ENCODE measurements at places on chromosomes 11 and 22.
A peak's percentile ranks its signal among the peaks of the same experiment; 100 is the strongest.

- no peak for DNase-seq
Measured at GRCh38 chr11:122344215-122344614, 228.2 kb upstream of the BLID start.

GRCh38 chr11:132802947-132803346 lies 729.4 kb downstream of the OPCML start:
- DNase-seq: no peak

DNA sequence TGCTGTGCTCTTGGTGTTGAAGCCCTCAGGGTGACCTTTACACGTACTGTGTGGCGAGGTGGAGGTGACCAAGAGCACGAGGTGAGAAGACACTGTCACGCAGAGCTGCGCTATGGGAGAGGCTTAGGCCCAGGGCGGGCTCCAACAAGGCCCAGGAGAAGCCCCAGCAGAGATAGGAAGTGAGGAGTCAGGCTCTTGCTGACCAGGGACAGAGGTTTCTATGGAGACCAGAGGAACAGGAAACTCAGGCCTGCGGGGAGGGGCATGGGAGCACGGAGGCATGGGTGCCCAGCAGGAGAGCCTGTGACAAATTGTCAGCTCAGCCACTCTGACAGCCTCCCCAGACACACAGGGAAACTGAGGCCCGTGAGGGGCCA lies 15.8 kb downstream of the DGKZ start:
- peak; percentile 43 for DNase-seq

DNA sequence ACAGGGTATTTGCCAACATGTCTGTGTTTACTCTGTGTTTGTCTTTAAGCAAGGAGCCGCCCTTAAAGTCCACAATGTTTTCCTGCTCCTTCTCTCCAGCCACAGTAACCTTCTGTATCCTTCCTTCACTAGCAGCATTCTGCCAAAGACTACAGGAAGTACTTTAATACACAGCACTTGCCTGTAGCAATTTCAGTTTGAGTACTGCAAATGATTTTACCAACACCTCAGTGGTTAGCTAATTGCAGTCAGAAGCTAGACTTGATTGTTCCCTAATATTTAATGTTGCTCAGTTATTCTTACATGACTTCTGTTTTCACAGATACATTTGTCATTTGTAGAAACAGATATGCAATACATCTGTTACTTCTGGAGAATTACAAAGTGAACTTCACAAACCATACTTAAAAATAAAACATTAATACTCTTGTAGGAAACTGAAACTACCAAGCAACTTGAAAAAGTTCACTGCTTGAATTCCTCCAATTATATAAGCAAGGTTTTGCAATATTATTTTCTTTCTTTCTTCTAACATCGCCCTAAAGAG lies 69.1 kb downstream of the FCHSD2 start:
- DNase-seq: peak; percentile 60

DNA sequence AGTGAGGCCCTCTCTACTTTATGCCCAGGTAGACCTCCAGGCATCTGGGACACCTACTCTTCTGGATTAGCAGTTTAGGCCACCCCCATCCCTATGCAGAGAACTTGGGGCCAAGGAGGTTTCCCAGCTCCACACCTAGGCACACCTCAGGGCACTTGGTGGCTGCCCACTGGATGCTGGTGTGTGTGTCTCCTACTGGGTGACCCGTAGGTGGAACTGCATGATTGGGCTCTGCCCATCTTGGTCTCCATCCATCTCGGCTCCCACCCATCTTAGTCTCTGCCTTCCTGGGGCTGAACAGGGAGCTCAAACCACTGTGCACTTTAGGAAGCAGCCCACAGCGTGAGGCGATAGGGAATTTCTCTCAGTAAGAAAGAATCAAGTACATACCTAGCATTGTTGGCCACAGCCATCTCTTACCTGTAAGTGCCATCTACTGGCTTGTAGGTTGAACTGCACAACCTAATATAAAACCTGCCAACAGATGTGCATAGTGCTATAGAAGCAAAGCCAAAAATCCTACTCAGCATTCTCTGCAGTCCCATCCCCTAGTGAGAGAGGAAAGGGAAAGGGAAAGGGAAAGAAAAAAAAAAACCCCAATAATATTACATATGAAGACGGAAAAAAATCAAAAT lies 61.6 kb upstream of the PTPN5 start:
- DNase-seq: peak; percentile 1

DNA sequence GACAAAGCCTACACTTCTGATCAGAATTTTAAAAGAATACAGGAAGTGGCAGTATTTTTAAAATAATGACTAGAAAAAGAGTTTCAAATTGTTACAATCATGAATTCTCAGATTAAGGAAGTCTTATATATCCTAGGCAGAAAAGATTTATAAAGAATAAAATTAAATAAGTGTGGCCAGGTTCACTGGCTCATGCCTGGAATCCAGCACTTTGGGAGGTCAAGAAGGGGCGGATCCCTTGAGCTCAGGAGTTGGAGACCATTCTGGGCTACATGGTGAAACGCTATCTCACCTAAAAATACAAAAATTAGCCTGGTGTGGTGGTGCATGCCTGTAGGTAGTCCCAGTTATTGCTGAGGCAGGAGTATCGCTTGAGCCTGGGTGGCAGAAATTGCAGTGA lies 24.1 kb downstream of the XKR3 start:
- DNase-seq: no peak

- DNase-seq: no peak
Measured at GRCh38 chr22:49404576-49405241, 423.0 kb downstream of the BRD1 start.

- DNase-seq: peak; percentile 95
Measured at GRCh38 chr22:41543854-41544670, at the start of gene POLR3H. TSS of gene POLR3H (minus strand) at chr22:41544470. CDS start at chr22:41544101, 369 bp downstream.

DNA sequence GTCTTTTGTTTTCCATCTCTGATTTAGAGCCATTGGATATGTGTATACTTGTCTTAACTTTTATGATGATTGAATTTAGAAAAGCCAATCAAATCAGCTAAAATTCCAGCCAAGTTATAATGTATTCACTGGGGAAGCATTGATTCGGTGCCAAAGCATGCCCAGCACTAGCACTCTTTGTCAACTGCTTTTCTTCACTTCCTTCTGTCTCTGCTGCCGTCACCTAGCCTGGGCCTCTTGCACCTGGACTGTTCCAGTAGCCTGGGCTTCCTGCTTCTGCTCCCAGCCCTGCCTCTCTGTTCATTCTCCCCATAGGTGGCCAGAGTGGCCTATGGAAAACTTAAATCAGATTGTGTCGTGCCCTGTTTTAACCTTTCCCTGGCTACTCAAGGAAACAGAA lies 80.7 kb downstream of the NAV2 start:
- DNase-seq: no peak

- DNase-seq: no peak
Measured at GRCh38 chr11:130323452-130324450, 9.0 kb upstream of the ZBTB44 start.

GRCh38 chr11:116715383-116715782 lies 57.4 kb downstream of the BUD13 start:
- DNase-seq: no peak

DNA sequence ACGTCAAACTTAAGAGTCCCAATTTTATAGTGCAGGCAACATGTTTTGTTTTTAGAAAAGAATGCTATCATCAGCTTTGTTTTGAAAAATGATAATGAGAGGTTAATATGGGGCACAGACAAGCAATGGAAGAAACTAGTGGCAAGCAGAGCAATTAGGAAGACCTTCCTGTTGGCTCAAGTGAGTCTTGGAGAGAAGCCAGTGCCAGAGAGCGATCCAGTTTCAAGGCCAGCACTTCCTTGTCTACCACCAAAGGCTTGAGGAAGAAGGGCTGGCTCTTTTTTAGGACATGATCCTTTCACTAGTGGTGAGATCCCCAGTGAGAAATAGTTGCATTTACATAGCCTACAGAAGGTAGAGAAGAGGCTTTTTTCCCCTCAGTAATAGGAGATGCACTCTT lies 1340.7 kb downstream of the LRRC4C start:
- DNase-seq: no peak

- DNase-seq: no peak
Measured at GRCh38 chr11:7281079-7281478, 29.4 kb downstream of the SYT9 start.

- DNase-seq: no peak
Measured at GRCh38 chr22:22380098-22381030, 128.2 kb downstream of the ZNF280B start.

DNA sequence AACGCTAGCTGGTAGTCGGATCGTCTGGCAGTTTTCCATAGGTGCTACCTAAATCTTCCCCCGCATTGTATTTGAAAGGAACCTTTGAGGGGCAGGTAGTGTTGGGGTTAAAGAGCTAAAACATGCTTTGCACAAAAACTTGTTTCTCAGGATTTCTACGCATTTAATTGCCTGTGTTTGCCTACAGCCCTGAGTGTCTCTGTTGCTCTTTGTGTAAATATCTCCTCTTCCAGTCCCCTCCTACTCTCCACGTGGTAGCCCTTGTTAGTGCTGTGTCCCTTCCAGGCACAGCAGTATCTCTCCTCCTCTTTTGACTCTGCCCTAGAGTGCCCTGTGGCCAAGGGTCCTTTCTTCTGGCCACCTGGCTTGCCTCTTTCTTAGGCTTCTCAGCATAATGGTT lies 81.7 kb downstream of the BARX2 start:
- no peak for DNase-seq

DNA sequence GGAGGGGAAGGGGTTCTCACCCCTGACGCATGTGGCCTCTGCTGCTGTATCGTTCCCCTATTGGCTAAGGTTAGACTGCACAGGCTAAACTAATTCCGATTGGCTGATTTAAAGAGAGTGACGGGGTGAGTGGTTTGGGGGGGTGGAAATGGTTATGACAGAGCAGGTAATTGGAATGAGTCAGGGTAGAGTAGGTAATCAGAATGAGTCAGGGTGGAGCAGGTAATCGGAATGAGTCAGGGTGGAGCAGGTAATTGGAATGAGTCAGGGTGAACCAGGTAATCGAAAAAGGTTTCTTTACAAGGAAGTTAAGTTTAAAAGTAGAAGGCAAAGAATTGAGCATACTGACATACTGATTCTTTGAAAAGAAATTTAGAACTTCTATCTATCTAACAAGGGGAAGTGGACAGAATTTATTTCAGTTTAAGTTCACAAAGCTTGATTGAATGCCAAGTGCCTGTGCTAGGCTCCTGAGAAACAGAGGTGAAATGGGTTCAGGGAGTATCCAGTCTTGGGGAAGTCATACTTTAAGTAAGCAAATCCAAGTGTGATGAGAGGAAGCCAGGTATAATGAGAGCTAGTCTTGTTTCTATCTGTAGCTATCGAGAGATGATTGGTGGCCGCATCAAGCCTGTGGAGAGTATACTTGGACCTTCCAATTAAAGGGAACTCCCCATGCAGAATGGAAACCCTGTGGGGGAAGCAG lies 58.0 kb downstream of the C11orf91 start:
- no peak for DNase-seq

DNA sequence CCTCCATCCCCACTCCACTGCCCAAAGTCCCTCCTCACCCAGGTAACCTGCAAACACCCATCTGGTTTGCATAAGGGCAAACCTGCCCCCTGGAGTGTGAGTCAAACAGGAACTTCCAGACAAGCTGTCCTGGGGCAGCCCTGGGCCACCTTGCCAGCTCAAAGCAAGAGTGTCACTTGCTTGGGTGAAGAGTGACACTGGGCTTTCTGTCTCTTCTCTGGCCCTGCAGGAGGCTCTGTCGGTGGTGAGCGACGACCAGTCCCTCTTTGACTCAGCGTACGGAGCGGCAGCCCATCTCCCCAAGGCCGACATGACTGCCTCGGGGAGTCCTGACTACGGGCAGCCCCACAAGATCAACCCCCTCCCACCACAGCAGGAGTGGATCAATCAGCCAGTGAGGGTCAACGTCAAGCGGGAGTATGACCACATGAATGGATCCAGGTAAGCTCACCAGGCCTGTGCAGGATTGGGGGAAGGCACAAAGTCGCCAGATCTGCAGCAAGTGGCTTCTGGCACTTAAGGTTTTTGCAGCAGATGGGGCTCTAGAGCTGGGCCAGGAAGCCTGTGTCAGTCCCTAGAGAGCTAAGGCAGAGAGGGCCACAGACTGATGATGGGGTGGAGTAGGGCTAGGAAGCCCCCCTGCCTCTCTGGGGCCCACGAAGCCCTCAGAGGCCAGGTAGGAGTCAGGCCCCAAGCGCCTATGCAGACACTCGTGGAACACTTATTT lies 64.2 kb downstream of the FLI1 start:
- no peak for DNase-seq

DNA sequence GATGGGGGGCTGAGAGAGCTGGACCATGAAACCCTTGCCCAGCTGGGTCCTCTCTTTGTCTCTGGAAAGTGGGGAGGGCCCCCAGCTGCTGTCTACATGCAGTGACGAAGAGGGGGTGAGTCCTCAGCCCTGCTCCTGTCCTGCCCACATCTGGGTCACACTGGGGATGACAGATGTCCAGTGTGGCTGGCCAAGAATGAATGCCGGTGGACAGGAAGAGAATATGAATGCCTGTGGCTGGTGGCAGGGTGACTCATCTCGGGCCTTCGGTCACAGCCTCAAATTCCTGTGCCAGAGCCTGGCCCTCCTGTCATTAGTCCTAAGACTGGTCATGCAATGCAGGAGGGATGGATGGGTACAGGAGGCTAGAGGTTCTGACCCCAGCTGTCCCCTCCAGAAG lies 2.2 kb upstream of the PNPLA3 start:
- no peak for DNase-seq

- no peak for DNase-seq
Measured at GRCh38 chr11:78147807-78148206, 8.4 kb upstream of the ALG8 start.

- no peak for DNase-seq
Measured at GRCh38 chr22:48345631-48346030, 1482.0 kb downstream of the BRD1 start.

DNA sequence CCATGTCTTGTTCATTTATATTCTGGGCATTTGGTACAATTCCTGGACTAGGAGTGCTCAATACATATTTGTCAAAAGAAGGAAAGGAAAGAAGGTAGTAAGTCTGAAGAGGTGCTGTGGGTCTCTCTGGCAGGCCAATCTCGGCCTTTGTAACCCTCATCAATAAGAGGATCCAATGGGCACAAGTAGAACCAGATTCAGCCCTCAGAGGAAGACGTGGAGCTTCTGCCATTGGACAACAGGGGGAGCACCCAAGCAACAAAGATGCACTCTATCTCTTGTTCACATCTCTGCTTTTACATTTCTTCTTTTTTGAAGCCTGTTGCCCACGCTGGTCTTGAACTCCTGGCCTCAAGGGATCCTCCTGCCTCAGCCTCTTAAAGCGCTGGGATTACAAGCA lies 2.2 kb upstream of the VPS11 start:
- peak; percentile 64 for DNase-seq

- peak; percentile 17 for DNase-seq
Measured at GRCh38 chr11:47376107-47376524, 2.2 kb downstream of the SPI1 start.

DNA sequence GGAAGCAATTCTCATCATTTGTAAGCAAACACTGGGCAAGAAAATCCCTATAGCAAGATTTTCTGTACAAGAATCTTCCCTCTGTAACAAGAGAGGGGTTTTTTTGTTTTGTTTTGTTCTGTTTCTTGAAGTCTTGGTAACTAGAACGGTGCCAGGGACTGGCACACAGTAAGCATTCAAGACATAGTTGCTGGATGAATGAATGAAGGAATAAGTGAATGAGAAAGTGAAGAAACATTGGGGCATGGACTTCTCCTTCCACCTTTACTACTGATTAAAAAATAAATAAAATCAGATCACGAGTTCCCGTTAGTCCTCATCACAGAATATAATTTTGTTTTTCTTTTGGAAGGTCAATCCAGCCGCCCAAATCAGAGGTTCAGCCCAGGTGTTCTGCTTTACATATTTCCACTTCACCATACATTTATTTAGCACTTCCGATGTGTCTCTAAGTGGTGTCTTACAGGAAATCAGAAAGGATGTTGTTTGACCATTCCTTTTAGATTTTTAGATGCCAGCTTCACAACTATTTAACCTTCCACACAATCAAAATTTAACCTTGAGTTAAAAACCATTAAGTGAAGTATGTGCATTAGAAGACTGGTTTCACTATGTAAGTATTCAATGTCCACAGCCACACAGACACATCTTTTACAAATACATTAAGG lies 281.2 kb downstream of the CADM1 start:
- DNase-seq: no peak
